Stimulated activated CD4-positive, alpha-beta T cell treated with anti-CD3 and anti-CD28 coated beads, Interleukin-2, amount 100 ng/mL, for 24 hours (primary cell): ENCODE measurements at places on chromosomes 7 and 10.

DNA sequence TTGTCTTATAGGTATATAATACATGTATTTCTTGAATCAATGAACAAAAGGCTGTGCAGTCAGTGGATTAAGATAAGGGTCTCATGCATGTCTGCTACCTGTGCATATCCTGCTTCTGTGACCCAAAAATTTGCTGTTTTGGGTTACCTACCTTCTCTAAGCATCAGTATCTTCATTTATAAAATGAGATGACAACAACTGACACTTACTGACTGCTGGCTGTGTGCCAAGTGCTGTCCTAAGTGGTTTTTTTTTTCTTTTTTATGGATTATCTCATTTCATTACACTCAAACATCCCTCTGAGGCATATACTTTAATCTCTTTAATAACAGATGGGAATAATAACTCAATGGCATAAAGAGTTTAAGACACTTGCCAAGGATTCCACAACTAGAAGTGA lies 2.1 kb downstream of the PDK4 start:
- DNase-seq, result no peak

- no peak for DNase-seq
Measured at GRCh38 chr7:94336009-94336408, 58.7 kb upstream of the COL1A2 start.

DNA sequence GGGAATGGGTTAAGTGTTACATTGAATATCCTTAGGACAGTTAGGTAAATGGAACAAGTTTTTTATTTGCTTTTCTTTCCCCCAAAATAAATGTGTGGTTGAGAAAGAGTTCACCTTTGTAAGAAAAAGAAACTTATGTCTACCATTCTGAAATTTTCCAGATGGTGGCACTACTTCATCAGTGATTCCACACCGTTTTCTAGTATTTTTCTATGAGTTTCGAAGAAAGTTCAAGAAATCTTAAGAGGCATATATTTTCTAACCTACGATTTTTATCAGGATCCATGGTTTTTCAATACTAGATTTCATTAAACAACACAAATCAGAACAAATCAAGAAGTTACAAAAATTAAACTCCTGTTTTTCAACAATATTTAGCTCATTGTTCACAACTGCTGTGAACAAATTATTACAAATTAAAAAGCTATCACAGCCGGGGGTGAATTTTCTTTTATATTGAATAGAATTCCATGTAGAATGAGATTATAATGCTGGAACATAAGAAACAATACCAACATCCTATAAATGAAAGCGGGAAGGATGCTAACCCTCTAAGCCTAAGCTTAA lies 163.1 kb upstream of the NPVF start:
- DNase-seq, result no peak

DNA sequence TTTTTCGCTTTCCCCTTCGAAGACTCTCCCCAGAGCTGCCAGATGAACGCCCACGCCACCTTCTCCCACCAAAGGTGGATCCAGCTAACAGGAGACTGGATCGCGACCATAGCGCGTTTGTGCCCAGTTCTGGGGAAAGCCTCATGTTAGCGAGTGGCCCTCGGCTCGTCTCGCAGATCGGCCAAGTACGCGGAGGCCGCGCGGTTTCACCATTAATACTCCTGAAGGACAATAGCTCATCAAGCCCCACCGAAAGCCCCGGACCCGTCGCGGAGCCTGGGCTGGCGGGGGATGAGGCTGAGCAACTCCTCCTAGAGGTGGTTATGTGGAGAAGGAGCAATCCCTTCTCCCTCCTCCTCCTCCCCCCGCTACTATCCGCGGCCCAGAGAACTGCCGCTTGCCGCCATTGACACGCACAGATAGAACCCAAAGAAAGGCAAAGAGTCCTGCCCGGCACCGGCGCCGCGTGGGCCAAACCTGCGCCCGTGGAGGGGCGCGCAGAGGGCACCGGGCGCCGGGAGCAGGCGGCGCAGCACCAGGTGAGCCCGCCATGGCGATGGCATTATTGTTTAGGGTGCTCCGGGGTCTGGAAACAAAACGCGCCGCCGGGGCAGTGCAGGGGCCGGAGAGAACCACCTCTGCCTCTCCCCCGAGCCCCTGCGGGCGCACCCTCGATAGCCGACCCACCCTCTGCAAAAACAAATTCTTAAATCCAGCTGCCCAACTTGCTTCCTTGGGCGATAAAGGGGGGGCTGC lies at the start of gene MACROH2A2:
Gene MACROH2A2 (plus strand): TSS at position 385 of the 756 bp plus-strand sequence. CDS start 22,813 bp downstream, outside the sequence.
- peak; percentile 38 for DNase-seq

- no peak for DNase-seq
Measured at GRCh38 chr10:82498976-82499375, 624.0 kb downstream of the NRG3 start.

DNA sequence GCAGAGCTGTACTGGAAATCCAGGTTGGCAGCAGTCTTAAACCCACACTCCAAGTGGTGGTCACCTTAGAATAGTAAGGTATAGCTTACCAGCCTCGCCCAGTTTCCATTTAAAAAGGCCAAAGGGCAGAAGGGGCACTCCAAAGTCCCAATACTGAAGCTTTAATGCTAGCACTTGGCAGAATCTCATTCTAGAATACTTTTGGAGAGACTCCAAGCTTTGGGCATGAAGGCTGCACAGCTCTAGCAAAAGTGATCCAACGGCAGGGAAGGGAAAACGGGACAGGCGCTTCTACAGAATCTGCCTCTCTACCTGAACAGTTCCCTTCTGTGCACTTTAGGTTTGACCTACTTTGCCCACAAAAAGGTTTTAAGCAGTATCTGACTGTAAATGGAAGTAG lies 19.7 kb downstream of the SMURF1 start:
- no peak for DNase-seq

- DNase-seq, result no peak
Measured at GRCh38 chr7:94195813-94196212, 191.7 kb upstream of the BET1 start.

- no peak for DNase-seq
Measured at GRCh38 chr10:113449006-113449695, 103.7 kb upstream of the HABP2 start.

GRCh38 chr7:113071465-113071864 lies 15.2 kb downstream of the GPR85 start:
- no peak for DNase-seq

DNA sequence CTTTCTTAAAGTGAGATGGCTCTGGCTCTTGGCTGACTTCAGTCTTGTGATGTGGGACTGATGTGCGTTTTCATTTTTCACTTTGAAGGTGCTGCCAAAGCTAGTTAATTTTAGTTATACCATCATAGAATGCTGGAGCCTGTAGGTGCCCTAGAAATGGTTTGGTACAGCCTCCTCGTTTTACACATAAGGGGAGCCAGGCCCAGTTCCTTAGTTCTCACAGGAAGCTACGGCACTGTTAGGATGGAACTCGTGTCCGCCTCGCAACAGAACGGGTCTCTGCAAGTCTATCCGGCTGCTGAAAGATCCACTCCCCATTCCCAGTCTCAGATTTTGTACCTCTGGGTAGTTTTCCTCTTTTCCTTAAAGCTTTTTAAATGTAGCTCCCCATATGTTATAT lies 173.2 kb upstream of the PRPS1L1 start:
- DNase-seq, result no peak

DNA sequence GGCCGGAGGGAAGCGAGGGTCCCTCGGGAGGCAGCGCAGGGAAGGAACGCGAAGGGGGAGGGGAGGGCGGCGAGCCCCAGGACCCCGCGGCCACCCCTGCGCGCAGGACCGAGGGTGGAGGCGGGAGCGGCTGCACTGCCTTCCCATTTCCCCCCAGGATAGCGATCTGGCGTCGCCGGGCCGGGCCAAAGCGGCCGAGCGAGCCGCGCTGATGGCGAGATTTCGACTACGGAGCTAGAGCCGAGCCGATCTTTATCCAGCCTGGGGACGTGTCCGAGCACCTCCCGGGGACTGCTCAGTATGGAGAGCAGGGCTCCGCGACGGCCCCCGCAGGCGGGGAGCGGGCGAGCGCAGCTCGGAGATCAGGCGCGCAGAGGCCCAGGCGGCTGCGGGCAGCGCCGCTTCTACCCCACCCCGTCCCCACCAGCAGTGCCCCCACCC lies 590 bp upstream of the CRTAC1 start:
- peak; percentile 6 for DNase-seq

- no peak for DNase-seq
Measured at GRCh38 chr7:21902240-21902639, 43.5 kb downstream of the CDCA7L start.

DNA sequence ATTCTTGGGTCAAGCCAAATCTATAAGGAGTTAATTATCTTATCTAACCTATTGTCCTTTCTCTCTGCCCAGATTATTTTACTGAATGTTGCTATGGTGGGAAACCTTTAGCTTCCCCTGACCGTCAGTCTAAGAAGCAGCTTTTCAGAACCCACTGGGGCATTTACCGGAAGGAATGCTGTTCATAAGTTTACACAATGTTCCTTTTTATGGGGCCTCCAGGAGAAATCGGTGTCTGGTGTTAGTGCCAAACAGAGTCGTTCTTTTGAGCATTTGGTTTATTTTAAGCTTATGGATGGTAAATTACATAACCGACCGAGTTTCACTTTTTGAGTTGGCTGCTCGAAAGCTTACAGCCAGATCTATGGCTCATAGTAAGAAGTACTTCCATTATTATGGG lies 111.9 kb downstream of the CACNB2 start:
- DNase-seq, result no peak

DNA sequence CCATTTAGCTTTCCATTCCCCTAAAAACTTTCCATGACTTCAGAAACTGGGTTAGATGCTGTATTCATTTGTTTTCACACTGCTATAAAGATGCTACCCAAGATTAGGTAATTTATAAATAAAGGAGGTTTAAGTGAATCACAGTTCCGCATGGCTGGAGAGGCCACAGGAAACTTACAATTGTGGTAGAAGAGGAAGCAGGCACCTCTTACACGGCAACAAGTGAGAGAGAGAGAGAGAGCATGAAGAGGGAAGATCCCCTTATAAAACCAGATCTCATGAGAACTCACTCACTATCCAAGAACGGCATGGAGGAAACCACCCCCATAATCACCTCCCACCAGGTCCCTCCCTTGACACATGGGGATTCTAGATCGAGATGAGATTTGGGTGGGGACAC lies 336.8 kb downstream of the TFEC start:
- DNase-seq, result no peak

- no peak for DNase-seq
Measured at GRCh38 chr7:2520761-2521290, 1.3 kb downstream of the LFNG start.

DNA sequence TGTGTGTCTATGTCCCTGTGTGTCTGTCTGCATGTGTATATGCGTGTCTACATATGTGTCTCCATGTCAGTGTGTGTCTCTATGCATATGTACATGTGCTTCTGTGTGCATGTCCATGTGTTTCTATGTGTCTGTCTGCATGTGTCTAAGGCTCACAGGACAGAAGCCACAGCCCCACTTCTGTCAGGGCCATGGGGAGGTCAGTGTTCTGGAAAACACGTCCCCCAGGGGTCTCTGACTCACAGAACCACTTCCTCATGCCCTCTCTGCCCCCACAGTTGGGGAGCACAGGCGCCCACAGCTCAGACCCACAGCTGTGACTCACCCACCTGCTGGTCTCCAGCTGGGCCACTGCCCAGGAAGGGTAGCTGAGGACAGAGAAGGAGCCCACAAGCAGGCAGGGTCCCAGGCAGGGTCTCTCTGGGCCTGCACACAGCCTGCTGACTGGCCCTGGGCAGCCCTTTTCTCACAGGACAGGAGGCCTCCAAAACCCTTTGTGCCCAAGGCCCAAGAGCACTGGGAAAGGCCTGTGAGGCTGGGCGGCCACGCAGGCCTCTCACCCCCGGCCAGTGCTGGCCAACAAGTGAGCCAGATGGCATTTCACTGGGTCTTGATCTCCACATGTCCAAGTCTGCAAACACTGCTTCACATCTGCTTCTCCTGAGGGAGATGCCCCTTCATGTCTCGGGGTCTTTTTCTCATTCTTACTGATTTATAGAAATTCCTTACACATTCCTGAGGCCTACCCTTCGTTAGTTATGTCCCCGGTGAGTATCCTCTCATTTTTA lies 102.9 kb upstream of the FAM20C start:
- DNase-seq, result no peak

DNA sequence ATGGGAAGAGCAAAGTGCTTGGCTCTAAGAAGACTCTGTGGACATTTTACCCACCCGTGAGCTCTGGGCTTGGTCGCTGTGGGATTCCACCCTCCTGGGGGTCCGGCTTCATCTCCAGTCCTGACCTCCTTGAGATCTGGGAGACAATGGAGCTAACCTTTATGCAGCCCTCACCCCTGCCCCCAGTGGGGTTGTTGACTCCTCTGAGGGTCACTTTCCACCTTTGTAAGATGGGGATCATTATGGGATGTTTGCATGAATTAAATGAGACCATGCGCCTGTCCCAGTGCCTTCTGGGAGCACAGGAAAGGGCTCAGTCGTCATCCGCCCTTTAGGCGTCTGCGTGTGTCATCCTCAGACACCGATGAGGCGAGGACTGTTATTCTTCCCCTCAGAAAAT lies 237.2 kb downstream of the SKAP2 start:
- DNase-seq, result no peak

DNA sequence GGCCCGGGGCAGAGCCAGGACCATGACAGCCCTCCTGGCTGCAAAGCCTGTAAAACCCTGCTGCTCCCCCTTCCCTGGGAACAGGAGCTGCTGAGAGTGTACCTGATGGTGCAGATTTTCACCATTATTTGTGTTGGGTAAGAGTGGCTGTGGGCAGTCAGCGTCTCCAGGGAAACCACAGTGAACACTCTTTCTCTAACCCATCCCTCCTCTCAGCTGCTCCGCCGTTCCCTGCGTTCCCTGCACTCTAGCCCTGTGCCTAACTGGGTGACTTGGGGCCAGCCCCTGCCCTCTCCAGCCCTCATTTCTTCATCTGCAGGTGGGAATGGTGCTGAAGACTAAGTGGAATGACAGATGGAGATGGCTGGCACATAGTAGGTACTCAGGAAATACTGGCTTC lies 75.9 kb upstream of the PCBD1 start:
- no peak for DNase-seq

GRCh38 chr7:25025218-25025671 lies 45.3 kb upstream of the OSBPL3 start:
- DNase-seq, result no peak

GRCh38 chr7:49530481-49530880 lies 243.0 kb upstream of the VWC2 start:
- no peak for DNase-seq

- DNase-seq, result no peak
Measured at GRCh38 chr10:132696204-132696603, 89.7 kb downstream of the NKX6-2 start.

- DNase-seq, result no peak
Measured at GRCh38 chr7:45294559-45294958, 137.0 kb downstream of the RAMP3 start.

DNA sequence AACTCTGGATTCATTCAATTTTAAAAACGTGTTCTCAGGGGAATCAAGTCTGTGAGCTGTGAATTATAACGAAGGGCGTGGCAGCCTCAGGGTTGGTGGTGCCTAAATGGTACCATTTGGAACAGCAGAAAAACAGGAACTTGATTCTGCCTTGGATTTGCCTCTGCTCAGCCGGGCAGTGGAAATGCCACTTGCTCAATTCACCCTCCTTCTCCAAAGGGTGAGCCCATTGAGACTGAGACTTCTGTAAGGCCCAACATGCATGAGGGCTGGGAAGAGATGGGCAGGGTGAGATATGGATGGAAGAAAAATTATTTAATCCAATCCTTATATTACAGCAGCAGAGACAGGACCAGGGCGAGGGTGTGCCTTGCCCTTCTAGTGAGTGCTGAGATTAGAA lies 107.1 kb upstream of the HABP2 start:
- DNase-seq, result no peak
